ENCODE measurements at places on chromosomes 12 and 14.
A peak's percentile ranks its signal among the peaks of the same experiment; 100 is the strongest.

DNA sequence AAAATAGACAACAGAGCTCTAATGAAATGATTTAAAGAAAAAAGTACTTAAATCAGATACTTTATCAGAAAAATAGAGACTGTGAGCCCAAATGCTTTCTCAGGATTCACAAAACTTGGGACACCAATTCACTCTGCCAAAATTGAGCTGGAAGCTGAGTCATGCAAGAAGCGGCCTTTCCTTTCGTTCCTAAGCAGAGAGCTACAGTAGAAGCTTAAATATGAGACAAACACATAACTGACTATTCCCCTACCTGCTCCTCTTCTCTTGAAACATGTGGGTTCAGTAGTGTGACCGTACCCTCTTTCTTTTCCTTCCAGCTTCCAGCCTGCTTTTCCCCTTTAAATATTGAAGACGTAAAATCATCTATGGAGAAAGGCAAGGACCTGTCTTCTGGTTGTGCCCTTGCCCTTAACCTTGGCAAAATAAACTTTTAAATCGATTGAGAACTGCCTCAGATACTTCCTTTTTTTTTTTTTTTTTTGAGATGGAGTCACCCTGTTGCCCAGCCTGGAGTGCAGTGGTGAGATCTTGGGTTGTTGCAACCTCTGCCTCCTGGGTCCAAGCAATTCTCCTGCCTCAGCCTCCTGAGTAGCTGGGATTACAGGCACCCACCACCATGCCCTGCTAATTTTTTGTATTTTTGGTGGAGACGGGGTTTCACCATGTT is 4.4 kb upstream of the SDS start:
- H3K27me3 ChIP-seq = peaks cover 38% of the 10 kb centered on the region
- H3K4me3 ChIP-seq = no peak overlapping the region
- H3K36me3 ChIP-seq = no peaks in the 10 kb centered on the region

- H3K36me3 ChIP-seq = no peaks in the 10 kb centered on the region
- DNase-seq = no peak
- peak overlapping the region; percentile 81 for H3K4me3 ChIP-seq
- peaks cover 11% of the 10 kb centered on the region for H3K27me3 ChIP-seq
- peaks cover 19% of the 10 kb centered on the region for H3K4me1 ChIP-seq
- no peak overlapping the region for H3K27ac ChIP-seq
Observed at GRCh38 chr12:65277994-65278575, 398 bp upstream of the MSRB3 start.

GRCh38 chr12:47021298-47021697 is 58.1 kb upstream of the PCED1B start:
- no peaks in the 10 kb centered on the region for H3K36me3 ChIP-seq
- no peaks in the 10 kb centered on the region for H3K27me3 ChIP-seq
- no peak overlapping the region for H3K27ac ChIP-seq
- peak; percentile 20 for DNase-seq

DNA sequence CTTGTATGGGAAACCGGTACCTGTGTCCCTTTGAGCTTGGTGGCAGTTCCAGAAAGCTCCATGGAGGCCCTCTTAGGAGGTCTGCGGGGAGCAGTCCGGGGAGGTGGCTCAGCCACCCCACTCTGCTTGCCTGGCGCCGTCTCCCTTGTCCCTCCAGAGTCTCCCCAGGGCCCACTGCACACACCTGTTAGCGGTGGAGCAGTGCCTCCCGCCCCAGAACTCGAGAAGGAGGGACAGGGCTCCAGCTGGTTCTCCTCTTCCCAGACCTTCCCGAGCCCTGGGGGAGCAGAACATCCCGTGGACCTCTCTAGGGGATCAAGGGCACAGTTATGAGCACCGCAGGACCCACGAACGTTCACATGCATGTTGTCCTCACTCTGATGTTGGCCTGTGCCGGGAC is 10.8 kb downstream of the ASPG start:
- no peaks in the 10 kb centered on the region for H3K36me3 ChIP-seq
- no peak for DNase-seq
- no peak overlapping the region for H3K4me3 ChIP-seq
- H3K27me3 ChIP-seq = peaks cover 4% of the 10 kb centered on the region
- peaks cover 21% of the 10 kb centered on the region for H3K4me1 ChIP-seq
- no peak overlapping the region for H3K27ac ChIP-seq

DNA sequence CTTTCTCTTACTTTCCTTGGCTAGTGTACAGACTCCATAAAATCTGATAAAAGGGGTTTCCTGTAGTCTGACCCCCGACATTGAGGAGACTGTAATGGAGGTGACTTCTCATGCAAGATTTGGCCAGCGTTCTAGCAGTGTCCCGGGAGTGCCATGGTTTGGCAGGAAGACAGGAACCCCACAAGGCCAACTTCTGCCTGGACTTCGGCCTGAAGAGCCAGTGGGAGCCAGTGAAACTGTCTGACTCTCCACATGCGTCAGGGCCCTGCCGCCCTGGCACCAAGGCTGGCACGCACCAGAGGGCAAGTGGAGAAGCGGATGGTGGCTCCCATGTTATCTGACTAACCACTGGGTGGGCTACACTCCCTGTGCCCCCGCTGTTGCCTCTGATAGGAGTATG is 70.5 kb downstream of the TMEM260 start:
- H3K4me1 ChIP-seq = no peaks in the 10 kb centered on the region
- no peak overlapping the region for H3K27ac ChIP-seq
- H3K27me3 ChIP-seq = peaks cover 7% of the 10 kb centered on the region
- no peak for DNase-seq

DNA sequence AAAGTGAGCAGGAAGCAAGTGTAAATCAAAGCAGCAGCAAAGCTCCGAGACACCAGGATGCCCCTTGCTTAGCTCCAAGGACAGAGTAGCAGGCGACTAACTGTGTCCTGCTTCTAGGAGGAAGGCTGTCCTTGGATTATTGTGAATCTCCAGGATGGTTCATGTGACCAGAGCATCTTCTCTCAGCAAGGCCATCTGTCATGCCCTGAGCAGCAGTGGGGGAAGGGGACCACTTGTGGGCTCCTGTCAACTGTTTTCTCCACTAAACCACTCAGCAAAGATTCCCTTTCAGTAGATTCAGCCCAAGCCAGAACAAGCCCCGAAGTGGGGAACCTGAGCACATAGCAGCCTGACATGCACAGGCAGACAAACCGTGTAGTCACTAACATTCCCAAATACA is 19.4 kb downstream of the MAP3K9 start:
- no peak for DNase-seq
- H3K27ac ChIP-seq = no peak overlapping the region
- H3K36me3 ChIP-seq = peaks cover 22% of the 10 kb centered on the region
- peaks cover 6% of the 10 kb centered on the region for H3K27me3 ChIP-seq

Measured in nephron progenitor cell (in vitro differentiated cells).